Muscle of back (tissue), 13 donors: ENCODE measurements at places on chromosomes 12 and 14. TPM values are rescaled to one million over a fixed set of nuclear protein-coding genes. Genes with fewer than 3 reads are reported as not detected.

- no peak for DNase-seq
Observed at GRCh38 chr12:39033782-39034181, 128.4 kb upstream of the CPNE8 start.

The TPPP2 gene
- 0.58 TPM for polyA plus RNA-seq

GRCh38 chr12:56987011-56987410, 19.3 kb downstream of the ZBTB39 start:
- DNase-seq: no peak

DNA sequence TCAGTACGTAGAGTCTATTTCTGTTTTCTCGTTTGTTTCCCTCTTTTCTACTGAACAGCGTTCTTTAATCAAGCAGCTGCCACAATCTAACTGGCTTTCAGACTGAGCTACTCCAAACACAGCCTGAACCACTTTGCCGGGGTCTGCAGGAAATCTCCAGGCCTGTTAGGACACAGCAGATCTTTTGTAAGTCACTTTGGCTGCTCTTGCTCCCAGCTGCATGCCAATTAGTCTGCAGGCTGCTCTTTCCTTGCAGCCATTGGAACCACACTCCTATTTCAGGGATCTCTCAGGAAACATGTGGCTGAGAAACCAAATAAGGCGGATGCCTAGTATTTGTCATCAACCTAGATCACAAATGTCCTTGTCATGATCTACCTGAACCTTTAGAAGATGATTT, 73.6 kb downstream of the TMTC1 start:
- no peak for DNase-seq

GRCh38 chr14:58871573-58871972, 233.8 kb downstream of the DACT1 start:
- no peak for DNase-seq

DNA sequence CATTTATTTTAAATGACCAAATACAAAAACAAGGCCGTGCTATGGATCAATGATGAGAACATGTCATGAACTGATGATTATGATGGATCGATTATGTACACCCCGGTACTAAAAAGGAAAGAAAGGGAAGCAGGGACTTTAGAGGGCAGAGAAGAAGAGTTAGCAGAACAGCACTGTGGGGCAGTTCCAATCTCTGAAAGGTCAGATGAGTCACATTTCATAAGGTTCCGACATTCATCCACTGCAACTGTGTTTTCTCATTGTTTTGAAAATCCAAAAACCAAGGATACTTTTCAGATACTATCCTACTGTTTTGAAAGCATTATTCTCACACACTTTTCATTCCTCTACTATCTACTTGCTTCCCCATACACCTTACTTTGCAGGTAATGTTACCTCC, 169.3 kb downstream of the STXBP6 start:
- DNase-seq: no peak

DNA sequence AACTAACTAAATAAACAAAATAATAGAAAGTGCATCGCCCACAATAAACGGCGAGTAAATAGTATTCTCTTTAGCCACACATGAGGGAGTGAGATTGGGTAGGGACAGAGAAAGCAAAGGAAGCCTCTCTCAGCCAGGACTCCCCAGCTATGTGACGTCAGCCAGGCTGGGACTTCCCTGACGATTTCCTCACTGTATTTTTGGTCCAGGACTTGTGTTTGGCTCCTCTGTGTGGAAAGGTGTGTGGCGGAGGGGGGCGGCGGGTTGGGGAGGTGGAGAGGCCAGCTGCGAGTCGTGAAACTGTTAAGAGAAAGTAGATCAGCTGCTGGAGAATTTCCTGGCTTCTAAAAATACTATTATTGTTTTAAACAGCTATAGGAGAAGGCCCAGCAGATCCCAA, 1124.6 kb downstream of the AACS start:
- no peak for DNase-seq

DNA sequence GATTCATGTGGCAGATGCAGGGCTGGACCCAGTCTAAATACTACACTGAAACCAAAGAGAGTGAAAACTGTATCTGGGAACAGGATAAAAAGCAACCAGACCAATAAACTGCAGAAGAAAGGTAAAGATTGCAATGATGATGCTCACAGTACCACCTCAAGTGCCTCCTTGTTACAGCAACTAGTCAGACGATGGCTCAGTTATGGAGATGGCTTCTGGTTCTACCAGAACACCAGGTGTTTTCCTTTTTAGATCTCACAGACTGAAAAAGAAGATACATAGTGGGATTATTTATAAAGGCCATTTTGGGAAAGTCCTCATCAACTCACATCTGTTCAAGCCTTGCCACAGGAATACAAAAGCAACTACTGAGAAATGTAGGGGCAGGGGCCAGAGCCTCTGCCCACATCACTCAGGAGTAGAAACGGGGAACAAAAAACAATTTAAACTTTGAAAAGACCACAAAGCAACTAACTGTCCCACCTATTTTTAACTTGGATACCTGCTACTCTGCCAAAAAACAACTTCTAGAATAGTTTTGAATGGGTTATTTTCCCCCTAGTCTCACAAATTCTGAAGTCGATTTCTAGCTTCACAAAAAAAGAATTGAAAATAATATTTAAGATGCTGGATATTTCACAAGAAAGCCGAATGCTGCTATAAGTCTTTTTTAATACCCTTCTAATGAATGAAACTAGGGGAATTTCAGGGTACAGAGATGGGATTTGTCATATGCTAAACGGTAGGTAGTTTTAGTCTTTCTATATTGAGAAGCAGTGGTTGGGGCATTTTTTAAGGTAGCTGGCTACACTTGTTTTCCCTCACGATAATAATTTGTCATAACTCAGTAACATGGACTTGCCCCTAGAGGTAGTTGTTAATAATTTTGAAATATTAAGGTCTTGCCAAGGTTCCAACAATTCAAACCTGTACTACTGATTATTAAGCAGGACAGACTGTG, 197.2 kb upstream of the TMPO start:
- DNase-seq: no peak

GRCh38 chr14:55698051-55698450, 118.0 kb downstream of the KTN1 start:
- DNase-seq: no peak

- DNase-seq: peak; percentile 39
Observed at GRCh38 chr14:103045371-103045869, 11.9 kb downstream of the CDC42BPB start.
